Iris pigment epithelial cell (primary cell): ENCODE measurements at places on chromosomes 16 and 17.

GRCh38 chr16:81864646-81865382 lies 85.7 kb downstream of the PLCG2 start:
- DNase-seq = no peak

GRCh38 chr16:53960954-53961616 lies 257.1 kb downstream of the FTO start:
- DNase-seq = no peak

GRCh38 chr16:17252701-17253100 lies 218.1 kb downstream of the XYLT1 start:
- no peak for DNase-seq

GRCh38 chr17:34711646-34712045 lies 132.3 kb downstream of the TMEM132E start:
- no peak for DNase-seq

GRCh38 chr16:13150181-13150885 lies 248.9 kb downstream of the SHISA9 start:
- DNase-seq = no peak

DNA sequence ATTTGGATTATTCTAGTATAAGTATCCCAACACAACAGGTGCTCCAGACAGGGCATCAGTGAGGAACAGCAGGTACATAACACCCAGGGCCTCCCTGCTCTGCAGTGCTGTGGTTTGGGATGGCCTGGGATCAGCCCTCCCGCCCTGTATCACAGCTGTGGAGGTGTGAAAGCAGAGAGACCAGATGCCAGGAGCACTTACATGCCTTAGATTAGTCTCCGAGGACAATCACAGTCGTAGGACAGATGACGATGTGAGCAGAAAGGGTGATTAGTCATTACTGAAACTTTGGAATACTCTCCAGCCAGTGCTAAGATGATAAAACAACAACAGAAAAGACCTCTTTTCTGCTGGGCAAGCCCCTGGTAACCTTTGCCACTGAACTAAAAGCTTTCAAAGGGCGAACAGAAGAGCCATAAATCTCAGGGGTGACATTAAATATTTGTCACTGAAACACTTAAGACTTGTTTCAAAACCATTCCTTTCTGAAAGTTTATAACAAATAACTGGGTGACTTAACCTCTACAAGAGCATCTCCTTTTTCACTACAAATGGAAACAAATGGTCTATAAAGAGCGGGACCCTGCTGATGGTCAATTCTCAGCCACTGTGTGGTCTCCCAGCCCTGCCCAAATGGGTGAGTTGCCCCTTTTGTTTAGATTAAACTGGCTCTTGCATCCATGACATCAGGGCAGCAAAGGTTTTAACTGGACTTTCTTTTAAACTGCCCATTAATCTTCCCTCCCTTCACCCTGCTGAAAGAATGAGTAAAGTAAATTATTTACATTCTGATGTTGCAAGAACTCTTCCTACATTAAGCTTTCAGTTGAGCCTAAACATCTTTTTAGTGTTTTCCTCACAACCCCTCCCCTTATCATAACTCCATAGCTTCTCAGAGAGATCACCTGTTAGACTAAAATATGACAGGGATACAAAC lies 183.1 kb upstream of the COX10 start:
- peak; percentile 43 for DNase-seq

DNA sequence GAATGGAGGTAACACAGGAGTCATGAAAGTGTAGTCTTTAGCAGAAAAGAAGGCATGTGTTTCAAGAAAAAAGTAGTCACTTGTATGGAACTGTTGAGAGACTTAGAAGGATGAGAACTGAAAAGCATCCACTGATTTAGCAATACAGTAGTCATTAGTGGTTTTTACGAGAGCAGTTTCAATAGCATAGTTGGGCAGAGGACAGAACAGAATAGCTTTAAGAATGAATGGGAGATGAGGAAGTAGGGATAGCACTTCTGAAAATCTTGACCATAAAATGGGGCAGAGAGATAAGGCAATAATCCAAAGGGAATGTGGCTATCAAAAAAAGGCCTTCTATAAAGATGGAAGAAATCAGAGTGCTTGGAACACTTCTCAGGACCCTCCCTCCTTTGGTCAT lies 64.8 kb upstream of the C17orf78 start:
- DNase-seq = no peak

DNA sequence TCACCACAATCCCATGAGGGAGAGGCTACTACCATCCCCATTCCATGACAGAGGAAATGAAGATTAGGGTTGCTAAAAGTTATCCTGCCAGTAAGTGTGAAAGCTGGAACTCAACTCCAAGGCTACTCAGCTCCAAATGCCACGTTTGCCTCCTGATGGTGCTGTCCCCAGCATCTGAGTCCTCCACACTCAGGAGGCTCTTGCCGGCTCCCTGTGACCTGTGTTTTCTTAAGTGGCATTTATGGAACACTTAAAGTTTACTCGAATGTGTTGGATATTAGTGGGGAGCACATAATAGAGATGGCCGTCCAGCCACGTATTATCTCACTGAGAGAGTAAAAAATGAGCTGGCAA lies 267.9 kb downstream of the CBLN1 start:
- no peak for DNase-seq

GRCh38 chr16:53571763-53572162 lies 68.8 kb upstream of the AKTIP start:
- no peak for DNase-seq

GRCh38 chr17:61815863-61816503 lies 47.3 kb downstream of the BRIP1 start:
- no peak for DNase-seq

DNA sequence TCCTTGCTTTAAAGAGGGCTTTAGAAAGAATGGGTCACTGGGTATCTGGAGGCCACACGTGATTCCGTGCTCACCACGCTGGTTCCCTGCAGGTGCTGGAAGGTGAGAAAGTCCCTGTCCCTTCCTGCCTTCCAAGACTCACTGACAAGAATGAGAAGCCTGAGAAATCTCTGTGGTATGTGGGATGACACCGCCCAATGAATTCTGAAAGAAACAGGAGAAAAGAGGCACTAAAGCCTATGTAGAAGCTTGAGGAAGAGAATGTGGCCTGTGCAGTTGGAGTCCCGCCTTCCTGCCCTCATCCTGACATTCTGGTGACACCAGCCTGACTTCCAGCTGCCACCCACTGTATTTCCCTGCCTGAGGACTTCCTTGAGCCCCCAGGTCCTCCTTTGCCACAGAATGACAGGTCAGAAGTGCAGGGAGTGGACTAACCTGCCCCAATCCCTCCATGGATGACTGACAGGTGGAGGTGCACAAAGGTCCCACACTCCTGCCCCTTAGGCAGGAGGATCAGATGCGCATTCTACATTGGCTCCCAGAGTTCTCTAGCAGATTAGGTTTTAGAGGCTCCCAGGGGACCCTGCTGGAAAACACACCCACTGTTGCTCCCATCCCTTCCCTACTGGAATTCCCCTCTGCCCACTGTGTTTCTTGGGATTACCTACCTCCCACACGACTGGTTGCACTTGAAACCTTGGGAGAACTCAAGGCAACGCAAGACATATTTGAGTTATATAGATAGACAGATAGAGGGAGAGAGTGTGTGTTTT lies 38.6 kb upstream of the TENT4B start:
- DNase-seq = no peak
